Muscle of leg (tissue), 16 donors: ENCODE measurements at places on chromosomes 7 and 10. TPM values are rescaled to one million over a fixed set of nuclear protein-coding genes. Genes with fewer than 3 reads are reported as not detected.

The GAD2 gene
- 0.09 TPM for total RNA-seq

- no peaks in the 10 kb centered on the region for H3K36me3 ChIP-seq
- no peak overlapping the region for H3K27ac ChIP-seq
- no peak overlapping the region for H3K4me3 ChIP-seq
- DNase-seq, result no peak
- H3K4me1 ChIP-seq, result peaks cover 16% of the 10 kb centered on the region
Measured at GRCh38 chr10:21369697-21370096, 155.8 kb downstream of the SKIDA1 start.

The OR2A7 gene
- 0.44 TPM for total RNA-seq

DNA sequence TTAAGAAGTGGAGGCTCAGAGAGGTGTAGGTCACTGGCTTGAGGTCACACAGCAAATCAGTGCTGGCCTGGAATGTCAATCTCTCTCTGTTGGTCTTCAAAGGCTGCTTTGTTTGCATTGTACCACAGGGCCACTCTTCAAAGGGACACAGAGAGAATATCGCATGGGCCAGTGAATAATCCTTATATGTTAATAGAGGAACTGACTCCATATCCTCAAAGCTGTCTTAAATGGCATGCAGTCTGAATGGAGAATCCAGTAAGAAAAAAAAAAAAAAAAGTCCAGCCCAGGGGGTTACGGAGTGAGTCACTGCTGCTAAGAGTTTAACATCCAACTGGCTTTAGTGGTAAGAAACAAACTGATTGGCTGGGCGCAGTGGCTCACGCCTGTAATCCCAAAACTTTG is 54.1 kb downstream of the NRAP start:
- no peak for DNase-seq
- no peak overlapping the region for H3K27ac ChIP-seq
- H3K36me3 ChIP-seq, result no peaks in the 10 kb centered on the region
- H3K4me1 ChIP-seq, result peaks cover 16% of the 10 kb centered on the region
- no peak overlapping the region for H3K4me3 ChIP-seq

DNA sequence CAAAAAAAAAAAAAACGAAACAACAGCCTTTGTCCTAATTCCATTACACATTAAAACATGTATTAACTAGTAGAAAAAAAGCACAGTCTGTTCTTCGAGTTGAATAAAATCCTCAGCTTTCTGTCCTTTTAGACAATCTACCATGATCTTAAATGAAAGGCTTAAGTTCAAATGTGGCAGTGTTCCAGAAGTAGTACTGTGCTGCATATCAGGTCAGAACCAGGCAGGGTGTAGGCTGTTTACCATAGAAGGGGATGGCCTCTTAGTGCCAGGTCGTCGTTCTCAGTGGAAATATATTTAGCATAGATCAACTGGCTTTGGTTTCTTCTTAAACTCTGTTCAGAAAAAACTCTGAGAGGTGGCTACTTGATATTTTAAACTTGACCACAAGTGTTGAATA is 612.0 kb downstream of the CNTNAP2 start:
- no peak for DNase-seq
- H3K36me3 ChIP-seq, result no peaks in the 10 kb centered on the region
- H3K27me3 ChIP-seq, result no peaks in the 10 kb centered on the region
- H3K4me3 ChIP-seq, result no peak overlapping the region
- no peak overlapping the region for H3K27ac ChIP-seq
- no peaks in the 10 kb centered on the region for H3K4me1 ChIP-seq

The PDSS1 gene
- total RNA-seq, result 9.3 TPM

The PGAM2 gene
- 412 TPM for total RNA-seq

The ANKRD61 gene
- 0.22 TPM for total RNA-seq

- H3K4me1 ChIP-seq, result no peaks in the 10 kb centered on the region
- H3K27me3 ChIP-seq, result no peaks in the 10 kb centered on the region
- H3K36me3 ChIP-seq, result no peaks in the 10 kb centered on the region
- no peak overlapping the region for H3K27ac ChIP-seq
Measured at GRCh38 chr10:116141855-116142254, 131.2 kb downstream of the GFRA1 start.

The SPDYE11 gene
- total RNA-seq, result 0.04 TPM

The CCDC136 gene
- total RNA-seq, result 10.7 TPM

DNA sequence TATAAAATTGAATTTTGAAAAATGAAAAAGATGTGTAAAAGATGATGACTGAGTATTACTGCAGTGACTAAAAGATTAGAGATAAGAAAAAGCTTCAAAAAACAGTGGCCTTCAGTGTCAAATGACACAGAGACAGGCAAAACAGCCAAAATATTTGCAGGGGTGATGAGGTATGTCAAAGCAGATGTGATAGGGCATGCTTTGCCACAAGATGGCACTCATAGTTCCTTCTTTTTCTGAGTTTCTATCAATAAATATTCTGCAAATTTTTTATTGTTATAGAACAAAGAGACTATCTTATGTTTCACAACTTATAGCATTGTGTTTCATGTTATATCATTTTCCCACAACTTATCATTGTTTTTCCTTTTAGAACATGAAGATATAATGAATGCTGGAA is 344.1 kb upstream of the HPS1 start:
- H3K4me3 ChIP-seq, result no peak overlapping the region
- no peaks in the 10 kb centered on the region for H3K4me1 ChIP-seq
- no peaks in the 10 kb centered on the region for H3K36me3 ChIP-seq
- H3K27ac ChIP-seq, result no peak overlapping the region
- no peaks in the 10 kb centered on the region for H3K27me3 ChIP-seq
- DNase-seq, result peak; percentile 8

GRCh38 chr7:41107938-41108448 is 594.9 kb downstream of the INHBA start:
- no peak overlapping the region for H3K27ac ChIP-seq
- H3K36me3 ChIP-seq, result no peaks in the 10 kb centered on the region
- H3K4me1 ChIP-seq, result no peaks in the 10 kb centered on the region

GRCh38 chr7:106736508-106737201 is 75.7 kb upstream of the CCDC71L start:
- DNase-seq, result peak; percentile 42
- H3K36me3 ChIP-seq, result no peaks in the 10 kb centered on the region
- no peak overlapping the region for H3K4me3 ChIP-seq
- H3K27me3 ChIP-seq, result no peaks in the 10 kb centered on the region
- H3K27ac ChIP-seq, result no peak overlapping the region
- H3K4me1 ChIP-seq, result no peaks in the 10 kb centered on the region

- no peak overlapping the region for H3K4me3 ChIP-seq
- no peaks in the 10 kb centered on the region for H3K4me1 ChIP-seq
- H3K27ac ChIP-seq, result no peak overlapping the region
- no peak for DNase-seq
Measured at GRCh38 chr10:119801998-119802538, 70.6 kb downstream of the MCMBP start.

GRCh38 chr10:11425296-11425610 is 186.2 kb downstream of the USP6NL start:
- H3K27me3 ChIP-seq, result no peaks in the 10 kb centered on the region
- peaks cover 6% of the 10 kb centered on the region for H3K4me1 ChIP-seq
- no peak overlapping the region for H3K4me3 ChIP-seq
- DNase-seq, result peak; percentile 65
- no peak overlapping the region for H3K27ac ChIP-seq

GRCh38 chr7:19491821-19492452 is 216.9 kb downstream of the POLR1F start:
- no peaks in the 10 kb centered on the region for H3K36me3 ChIP-seq
- no peaks in the 10 kb centered on the region for H3K27me3 ChIP-seq
- no peaks in the 10 kb centered on the region for H3K4me1 ChIP-seq
- no peak overlapping the region for H3K27ac ChIP-seq
- DNase-seq, result peak; percentile 44
